Natural killer cell treated with Interleukin-12 subunit alpha and Interleukin-12 subunit beta and Interleukin-15 and Interleukin-18, amount 100 ng/mL, for 72 hours (primary cell): ENCODE measurements at places on chromosomes 1 and 21.

GRCh38 chr1:93814059-93814794 is 64.8 kb downstream of the DNTTIP2 start:
- peak; percentile 73 for DNase-seq

DNA sequence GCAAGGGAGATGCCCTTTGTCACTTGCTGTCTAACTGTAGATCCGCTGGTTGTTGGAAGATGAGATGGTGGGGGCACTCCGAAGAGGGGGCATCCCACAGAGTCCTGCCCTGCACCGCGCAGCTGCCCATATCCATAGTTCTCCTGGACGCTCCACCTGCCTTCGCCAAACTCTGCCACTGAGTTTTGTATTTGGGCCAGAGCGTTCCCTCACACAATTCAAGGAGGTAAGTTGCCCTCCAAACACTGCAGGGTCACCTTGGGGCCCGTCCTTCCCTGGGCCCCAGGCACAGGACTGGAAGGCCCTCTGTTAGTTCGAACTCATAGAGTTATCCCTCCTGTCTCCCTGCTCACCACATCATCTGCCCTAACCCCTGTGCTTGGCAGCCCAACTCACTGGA is 22.1 kb downstream of the HYI start:
- no peak for DNase-seq

DNA sequence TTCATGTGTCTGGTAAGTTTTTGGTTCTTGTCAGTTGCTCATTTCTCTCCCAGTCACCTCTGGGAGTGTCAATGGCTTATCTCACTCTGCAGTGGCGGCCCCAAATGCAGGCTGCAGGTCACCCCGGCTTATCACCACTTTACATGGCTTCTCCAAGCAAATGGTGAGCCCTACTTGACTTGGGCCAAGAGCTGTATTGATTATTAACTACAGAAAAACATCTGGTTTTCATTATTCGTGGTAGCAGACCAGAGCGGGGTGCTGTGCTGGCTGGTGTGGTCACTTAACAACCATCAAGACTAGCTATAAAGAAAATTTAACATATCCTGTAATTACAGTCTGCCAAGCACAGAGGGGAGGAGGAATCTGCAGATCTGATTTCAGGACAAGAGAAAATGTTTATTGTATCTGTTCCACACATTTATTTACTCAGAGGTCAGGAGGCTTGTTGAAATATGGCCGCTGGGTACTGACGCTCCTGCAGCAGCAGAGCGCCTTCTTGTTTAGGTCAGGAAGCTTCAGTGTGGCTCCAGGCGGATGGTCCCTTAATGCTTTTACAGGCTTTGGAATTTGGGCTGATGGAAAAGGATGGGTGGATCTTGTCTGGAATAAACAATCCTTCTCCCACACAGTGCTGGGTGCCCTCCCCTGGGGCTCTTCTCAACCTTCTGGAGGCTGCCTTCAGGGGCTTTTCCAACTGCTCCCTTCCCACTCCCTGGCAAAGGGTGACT is 87.8 kb downstream of the HLX start:
- DNase-seq: no peak

DNA sequence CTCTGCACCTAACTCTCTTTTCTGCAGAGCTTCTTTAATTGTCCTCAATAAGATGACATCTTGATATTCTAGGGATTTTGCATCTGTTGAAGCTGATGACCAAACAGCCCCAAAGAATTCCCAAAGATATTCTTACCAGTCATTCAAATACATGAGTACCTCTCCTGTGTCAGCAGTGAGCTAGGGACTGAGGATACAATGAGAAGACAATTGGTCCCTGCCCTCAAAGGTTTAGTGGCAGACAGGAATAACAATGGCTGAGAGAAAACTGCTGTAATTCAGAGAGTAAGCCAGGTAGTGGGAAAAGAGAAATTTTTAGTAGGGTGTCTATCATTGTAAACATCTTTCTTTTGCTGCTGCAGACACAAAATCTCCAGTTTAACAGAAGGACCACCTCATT is 5.9 kb downstream of the MCOLN3 start:
- no peak for DNase-seq

GRCh38 chr1:213984387-213985208 is 3.2 kb upstream of the PROX1 start:
- no peak for DNase-seq

- DNase-seq: peak; percentile 56
These were observed 10.4 kb downstream of the WRAP73 start for GRCh38 chr1:3639397-3639911.

DNA sequence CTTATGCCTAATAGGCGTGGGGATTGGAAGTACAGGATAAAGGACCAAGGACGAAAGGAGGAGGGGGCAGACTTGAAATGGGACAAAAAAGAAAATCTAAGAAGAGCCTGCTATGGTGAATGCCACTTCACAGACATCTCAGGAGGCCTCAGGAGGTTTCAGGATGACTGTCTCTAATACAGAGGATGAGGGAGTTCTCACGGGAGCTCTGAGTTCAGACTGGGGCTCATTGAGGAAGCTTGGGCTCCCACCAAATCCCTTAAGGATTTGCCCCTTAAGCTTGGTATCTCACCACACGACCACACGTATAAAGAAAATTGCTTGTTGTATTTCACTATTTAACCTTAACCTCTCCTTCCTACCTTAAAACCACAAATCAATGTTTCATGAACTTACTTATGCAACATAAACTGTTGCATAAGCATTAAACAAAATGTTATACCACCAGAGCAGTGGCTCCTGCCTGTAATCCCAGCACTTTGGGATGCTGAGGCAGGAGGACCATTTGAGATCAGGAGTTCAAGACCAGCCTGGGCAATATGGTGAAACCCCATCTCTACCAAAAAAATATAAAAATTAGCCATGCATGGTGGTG is 12.4 kb downstream of the SLC30A1 start:
- DNase-seq: no peak

DNA sequence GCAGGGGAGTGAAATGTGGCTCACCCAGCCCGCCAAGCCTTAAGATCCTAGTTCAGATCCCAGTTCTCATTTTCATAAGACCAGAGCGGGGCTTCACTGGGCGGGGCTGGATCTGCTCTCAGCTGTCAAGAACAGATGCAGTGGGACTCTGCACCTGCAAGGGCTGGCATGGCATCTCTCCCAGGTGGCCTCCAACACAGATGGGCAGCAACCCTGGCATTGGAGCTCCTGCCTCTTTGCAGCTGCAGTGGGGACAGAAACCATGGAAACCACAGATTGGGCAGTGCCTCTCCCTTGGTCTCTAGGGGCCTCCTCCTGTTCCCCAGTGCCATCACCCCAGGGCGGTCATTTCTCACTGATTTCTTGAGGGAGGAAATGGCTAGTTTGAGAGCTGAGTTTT is 267.7 kb downstream of the PRDM2 start:
- DNase-seq: no peak

DNA sequence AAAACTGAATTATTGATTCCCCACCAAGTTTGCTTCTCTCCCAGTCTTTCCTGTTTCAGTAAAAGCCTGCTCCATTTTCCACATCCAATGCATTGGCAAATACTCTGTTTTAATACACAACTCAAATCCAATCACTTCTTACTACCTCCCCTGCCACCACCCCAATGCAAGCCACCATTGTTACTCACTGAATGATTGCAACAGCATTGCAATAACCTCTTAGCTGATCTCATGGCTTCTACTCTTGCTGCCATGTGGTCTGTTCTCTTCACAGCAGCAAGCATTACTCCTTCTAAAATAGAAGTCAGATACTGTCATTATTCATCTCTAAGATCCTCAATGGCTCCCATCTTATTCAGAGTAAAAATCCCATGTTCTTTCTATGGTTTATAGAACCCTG is 123.4 kb downstream of the ATP6V1G3 start:
- DNase-seq: no peak

DNA sequence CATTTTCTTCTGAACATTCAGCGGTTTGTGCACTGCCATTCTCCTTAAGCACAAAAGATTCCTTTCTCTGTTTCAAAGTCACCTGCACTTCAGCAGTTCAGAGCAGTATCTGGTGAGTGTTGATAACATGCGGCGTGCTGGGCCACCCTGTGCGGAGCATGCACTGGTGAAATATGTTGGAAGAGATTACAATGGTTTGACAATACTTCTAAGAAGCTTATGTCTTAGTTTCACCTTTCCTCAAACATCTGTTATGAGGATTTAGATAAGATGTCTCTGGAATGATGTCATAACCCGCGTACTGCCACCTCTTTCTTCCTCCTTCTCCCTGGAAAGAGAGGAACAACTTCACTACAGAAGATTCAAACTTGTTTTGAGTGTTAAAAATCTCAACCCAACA is 650.3 kb downstream of the AJAP1 start:
- DNase-seq: no peak

DNA sequence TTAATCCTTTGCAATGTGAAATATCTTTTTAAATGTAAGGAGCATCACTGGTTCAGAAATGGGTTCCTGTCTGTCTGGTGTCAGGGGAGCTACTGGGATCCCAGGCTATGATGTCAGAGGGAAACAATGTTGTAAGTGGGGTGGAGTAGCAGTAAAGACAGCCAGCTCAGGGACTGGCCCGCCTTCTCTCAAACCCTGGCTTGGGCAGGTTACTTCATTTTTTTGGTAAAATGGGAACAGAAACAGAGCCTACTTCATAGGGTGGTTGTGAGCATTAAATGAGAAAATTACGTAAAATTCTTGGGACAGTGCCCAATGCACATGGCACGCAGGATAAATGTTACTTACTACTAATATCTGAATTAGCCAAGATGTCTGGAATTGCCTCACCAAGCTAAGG is 30.7 kb upstream of the IL20 start:
- no peak for DNase-seq

DNA sequence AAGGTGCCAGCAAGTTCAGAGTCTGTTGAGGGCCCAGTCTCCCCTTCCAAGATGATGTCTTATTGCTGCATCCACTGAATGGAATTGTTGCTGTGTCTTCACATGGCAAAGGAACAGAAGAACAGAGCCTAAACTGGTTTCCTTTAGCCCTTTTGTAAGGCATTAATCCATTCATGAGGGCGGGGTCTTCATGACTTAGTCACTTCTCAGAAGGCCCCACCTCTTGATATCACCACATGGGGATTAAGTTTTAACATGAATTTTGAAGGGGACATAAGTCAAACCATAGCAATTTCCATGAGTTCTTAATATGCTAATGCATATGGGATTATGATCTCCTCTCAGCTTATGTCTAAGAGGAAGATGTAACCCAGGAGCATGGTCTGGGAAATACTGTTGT is 182.9 kb downstream of the LRRC7 start:
- no peak for DNase-seq

- no peak for DNase-seq
These were observed 40.3 kb upstream of the COL18A1 start for GRCh38 chr21:45364468-45365185.

DNA sequence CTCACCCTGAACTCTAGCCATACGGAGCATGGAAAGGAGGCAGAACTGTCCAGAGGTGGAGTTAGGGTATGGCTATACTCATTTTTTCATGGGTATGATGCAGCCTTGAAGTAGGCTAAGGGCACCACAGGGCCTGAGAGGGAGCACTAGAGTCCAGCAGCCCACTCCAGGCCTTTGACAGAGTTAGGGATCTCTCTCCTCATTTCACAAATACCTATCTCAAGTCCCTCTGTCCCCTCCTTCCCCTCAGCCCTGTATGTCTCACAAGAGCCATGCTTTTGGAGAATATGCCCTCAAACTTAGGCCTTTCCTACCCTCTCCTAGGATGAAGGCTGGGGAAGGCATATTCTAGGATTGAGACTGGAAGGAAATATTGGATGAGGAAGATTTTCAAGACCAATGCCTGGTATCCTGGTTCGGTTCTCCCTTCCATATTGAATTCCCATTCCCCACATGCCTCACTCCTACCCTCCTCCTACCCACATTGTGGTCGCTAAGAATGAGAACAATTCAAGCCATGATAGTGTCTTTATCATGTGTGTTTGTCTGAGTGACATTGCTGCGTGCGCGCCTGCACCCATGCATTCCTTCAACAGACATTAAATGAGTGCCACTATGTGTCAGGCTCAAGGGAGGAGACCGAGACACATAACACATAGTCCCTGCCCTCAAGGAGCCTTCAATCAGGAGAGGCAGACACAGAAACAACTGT is 2.6 kb upstream of the NECTIN4 start:
- DNase-seq: no peak

GRCh38 chr1:208161656-208162375 is 82.4 kb downstream of the PLXNA2 start:
- no peak for DNase-seq

DNA sequence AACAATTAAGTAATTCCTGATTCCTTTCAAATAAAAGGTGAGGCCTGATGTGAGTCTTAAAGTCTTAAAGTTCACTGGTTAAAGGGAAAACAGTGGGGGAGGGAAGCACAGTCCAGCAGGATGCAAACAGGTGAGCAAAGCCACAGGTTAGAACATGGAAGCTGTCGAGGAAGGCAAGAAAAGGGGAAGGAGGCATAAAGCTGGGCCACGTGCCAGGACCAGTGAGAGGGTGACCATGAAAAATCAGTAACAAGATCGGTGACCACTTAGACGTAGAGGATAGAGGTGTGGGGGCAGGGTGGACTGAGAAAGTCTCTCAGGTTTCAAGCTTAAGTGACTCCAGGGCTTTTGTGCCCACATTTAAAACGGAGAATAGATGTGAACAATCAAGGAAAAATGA is 231.3 kb downstream of the SETD4 start:
- no peak for DNase-seq

- no peak for DNase-seq
These were observed 60.1 kb downstream of the TMCO4 start for GRCh38 chr1:19739628-19740027.

- no peak for DNase-seq
These were observed 31.9 kb downstream of the SLC44A5 start for GRCh38 chr1:75579046-75579445.

GRCh38 chr1:17059391-17060305 is 5.8 kb upstream of the SDHB start:
- DNase-seq: no peak

GRCh38 chr1:172997941-172998361 is 52.8 kb downstream of the TNFSF18 start:
- no peak for DNase-seq

GRCh38 chr1:96749618-96750017 is 28.0 kb downstream of the PTBP2 start:
- no peak for DNase-seq

DNA sequence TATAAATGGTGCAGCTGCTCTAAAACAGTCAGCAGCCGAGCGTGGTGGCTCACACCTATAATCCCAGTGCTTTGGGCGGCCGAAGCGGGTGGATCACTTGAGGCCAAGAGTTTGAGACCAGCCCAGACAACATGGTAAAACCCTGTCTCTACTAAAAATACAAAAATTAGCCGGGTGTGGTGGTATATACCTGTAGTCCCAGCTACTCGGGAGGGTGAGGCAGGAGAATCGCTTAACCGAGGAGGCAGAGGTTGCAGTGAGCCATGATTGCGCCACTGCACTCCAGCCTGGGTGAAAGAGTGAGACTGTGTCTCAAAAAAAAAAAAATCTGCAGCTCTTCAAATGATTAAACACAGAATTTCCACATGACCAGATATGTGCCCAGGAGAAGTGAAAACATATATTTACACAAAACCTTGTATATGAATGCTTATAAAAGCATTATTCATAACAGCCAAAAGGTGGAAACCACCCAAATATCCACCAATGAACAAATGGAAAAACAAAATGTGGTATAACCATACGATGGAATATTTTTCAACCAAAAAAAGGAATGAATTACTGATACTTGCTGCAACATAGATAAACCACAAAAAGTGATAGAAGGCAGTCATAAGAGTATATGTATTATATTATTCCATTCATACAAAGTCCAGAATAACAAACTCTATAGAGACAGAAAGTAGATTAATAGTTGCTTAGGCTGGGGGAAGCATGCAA is 14.1 kb downstream of the EPS15 start:
- no peak for DNase-seq
